CD4-positive, alpha-beta T cell treated with Interleukin-10 for 1 hour (primary cell): ENCODE measurements at places on chromosomes 5 and 9.
A peak's percentile ranks its signal among the peaks of the same experiment; 100 is the strongest.

GRCh38 chr5:74328221-74328630, 312.3 kb downstream of the ENC1 start:
- no peak for DNase-seq

DNA sequence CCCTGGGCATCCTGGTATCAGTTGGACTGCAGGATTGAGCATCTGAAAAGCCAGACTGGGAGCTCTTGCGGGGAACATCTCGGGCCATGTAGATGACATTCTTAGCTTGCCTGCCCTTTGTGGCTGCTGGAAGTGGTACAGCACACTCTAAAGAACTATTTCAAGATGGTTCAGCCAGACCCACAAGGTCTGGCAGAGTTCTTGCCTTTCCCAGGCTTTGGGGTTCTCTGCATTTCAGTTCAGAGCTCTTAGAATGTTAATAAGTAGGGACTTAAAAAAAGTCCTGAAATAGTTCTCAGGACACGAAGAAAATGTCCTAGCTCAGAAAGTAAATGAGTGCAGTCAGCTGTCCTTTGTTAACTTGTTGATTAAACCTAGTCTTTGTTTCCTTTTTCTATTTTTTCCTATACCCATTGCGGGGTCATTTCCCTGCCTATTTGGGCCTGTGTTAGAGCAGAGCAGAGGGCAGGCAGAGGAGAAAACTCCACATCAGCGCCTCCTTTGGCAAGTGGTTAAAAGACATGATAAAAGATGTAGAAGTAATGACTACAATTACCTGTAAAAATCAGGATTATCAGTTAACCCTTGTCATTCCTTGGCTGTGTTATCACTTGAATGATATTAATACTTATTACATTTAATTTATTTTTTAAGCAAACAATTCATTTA, 291.5 kb downstream of the ZSWIM6 start:
- no peak for DNase-seq

DNA sequence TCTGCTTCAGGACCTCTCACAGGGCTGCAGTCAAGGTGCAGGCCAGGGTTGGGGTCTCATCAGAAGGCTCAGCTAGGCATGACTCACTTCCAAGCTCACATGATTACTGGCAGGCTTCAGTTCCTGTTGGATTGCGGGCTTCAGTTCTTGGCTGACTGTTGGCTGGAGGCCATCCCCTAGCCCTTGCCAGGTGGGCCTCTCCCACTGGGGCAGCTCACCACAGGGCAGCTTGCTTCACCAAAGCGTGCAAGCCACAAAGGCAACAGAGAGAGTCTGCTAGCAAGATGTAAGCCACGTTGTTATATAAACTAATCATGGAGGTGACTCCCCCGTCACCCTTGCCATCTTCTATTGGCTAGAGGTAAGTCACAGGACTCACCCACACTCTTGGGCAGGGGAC, 14.4 kb downstream of the CPLX2 start:
- DNase-seq: no peak

DNA sequence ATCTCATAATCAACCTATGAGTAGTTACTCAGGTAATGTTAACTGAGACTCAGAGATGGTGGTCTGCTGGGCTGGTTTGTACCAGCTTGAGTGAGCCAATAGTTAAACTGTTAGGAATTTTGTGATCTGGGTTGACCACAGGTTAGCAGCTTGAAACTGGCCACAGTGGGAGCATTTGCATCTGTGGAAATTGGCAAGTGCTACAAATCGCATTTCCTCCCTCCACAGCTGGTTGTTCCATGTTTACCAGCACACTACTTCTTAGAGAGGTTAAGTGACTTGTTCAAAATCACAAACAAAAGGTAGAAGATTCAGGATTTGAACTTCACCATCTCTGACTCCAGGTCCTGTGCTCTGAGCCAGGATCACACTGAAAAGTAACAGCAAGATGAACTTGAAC, 446.9 kb upstream of the CLINT1 start:
- no peak for DNase-seq

GRCh38 chr5:138141734-138142133, 2.5 kb upstream of the NME5 start:
- no peak for DNase-seq

- DNase-seq: no peak
Measured at GRCh38 chr5:52560366-52560765, 227.3 kb upstream of the ITGA1 start.

GRCh38 chr9:92763721-92764380, 782 bp downstream of the BICD2 start:
- DNase-seq: peak; percentile 25

GRCh38 chr9:89747596-89747995, 142.8 kb downstream of the GADD45G start:
- no peak for DNase-seq

- no peak for DNase-seq
Measured at GRCh38 chr5:9653811-9654210, 23.7 kb upstream of the TAS2R1 start.

- no peak for DNase-seq
Measured at GRCh38 chr9:114259798-114260523, 62.9 kb upstream of the ORM1 start.

GRCh38 chr5:157984611-157985010, 125.7 kb upstream of the CLINT1 start:
- DNase-seq: no peak

DNA sequence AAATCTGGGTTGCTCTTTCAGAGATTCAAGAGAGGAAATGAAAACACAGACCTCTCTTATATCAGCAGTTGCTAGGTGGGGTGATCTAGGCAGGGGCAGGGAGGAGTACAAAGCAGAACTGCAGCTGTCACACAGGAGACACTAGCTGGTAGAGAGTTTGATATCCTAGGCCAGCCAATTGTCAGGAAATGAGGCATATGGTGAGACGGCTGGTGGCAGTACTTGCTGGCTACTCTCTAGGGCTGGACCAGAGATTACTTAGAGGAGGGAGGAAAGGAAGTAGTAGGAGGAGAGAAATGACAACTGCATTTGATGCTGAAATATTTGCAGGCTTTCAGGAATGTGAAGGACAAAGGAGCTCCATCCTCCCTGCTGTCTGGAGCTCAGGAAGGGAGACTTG, 113.8 kb downstream of the TRIM32 start:
- DNase-seq: no peak

- DNase-seq: peak; percentile 10
Measured at GRCh38 chr5:36689225-36689624, 82.8 kb downstream of the SLC1A3 start.

GRCh38 chr5:10856683-10857337, 95.8 kb upstream of the DAP start:
- DNase-seq: no peak

DNA sequence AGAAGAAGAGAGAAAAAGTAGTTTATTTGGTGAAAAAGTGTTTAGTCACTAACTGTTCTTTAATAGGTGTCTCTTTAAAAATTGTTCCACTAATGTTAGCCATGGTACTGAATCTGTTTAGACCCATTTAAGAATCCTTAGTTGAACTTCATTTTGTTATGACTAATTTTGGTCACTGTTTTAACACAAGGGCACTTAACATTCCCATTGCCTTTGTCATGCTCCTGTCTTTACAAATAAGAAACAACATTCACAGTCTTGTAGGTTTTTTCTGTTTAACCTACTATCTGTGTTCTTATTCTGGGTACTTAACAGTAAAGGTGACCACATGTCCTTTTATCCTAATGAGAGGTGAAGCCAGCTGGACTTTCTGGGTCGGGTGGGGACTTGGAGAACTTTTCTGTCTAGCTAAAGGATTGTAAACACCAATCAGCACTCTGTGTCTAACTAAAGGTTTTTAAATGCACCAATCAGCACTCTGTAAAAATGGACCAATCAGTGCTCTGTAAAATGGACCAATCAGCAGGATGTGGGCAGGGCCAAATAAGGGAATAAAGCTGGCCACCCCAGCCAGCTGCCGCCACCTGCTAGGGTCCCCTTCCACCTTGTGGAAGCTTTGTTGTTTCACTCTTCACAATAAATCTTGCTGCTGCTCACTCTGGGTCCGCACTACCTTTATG, 116.7 kb downstream of the WDR70 start:
- DNase-seq: no peak

DNA sequence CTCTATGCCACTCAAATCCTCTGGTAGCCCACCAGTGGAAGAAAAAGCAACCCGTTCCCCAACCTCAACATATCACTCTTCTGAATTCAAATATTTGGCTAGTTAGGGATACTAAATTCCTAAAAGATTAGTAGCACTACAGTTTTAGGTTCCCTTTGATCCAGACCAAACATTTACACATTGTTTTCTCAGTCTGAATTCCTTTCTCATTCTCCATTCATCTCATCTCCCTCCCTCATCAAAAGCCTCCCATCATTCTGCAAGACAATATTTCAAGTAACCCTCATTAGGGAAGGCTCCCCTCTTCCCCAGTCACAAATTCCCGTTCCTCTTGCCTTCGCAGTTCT, 26.3 kb downstream of the ADAM19 start:
- DNase-seq: no peak

- DNase-seq: no peak
Measured at GRCh38 chr5:72390836-72391235, 70.7 kb downstream of the PTCD2 start.

- no peak for DNase-seq
Measured at GRCh38 chr9:91659529-91660495, 236.2 kb upstream of the NFIL3 start.

DNA sequence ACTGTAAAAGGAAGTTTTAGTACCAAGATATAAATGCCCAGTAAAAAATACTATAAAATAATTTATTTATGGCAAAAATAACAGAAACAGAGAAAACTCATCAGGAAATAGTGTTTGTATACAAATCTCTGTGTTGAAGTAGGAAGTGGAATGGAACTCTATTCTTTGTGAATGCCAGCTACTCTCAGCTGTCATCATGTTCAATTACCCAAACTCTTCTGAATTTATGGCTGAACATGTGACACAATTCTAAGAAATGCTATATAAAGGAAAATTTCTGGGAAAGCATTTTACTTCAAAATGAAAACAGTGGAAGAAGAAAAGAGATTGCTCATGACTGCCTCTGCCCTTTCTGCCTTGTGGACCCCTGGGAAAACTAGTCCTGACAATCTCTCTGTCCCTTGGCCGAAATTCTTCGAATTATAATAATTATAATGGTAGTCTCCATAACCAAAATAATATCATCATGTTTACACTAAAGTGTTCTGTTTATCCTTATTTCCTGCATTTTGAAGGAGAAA, 522.3 kb upstream of the ST8SIA4 start:
- DNase-seq: no peak

DNA sequence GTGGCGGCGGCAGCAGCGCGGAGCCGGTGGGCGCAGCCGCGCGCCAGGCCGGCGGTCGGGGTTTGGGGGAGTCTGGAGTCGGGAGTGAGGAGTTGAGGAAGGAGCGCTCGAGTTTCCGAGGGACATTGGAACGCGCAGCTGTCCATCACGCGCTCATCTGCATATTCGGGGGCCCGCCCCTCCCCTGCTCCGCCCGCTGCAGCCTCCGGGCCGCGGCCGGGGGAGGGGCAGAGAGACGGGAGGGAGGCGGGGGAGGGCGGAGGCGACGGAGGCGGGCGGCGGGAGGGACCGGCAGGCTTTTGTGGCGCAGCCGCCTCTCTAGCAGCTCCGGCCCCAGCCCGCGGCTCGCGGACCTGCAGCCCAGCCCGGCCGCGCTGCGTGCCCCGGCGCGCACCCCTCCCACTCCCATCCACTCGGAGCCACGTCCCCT, at the start of gene IRX2:
TSS of gene IRX2 (minus strand) at position 86 of the 430 bp plus-strand sequence. CDS start 264 bp downstream, outside the sequence.
- no peak for DNase-seq

GRCh38 chr5:164053123-164053522, 547.7 kb downstream of the MAT2B start:
- DNase-seq: no peak

DNA sequence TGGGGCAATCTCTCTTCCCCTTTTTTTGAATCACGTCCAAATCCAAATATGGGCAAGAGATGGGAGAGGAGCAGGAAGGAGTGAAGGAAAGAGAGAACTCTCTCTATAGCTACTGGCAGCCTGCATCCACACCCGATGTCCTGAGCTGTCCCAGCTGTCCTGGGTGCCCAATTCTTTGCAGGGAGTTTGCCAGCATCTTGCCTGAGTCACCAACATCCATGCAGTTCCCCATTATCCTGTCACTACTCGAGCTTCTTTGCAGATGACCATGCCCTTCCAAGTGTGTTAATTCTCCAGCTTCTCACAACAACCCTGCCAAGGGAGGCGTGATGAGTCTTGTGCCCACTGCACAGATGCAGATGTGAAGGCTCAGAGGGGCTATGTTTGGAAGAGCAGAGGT, 127.1 kb downstream of the NSG2 start:
- no peak for DNase-seq

GRCh38 chr9:78909566-78909965, 612.6 kb downstream of the PSAT1 start:
- DNase-seq: no peak

- DNase-seq: no peak
Measured at GRCh38 chr9:14289916-14290315, 24.0 kb downstream of the NFIB start.

DNA sequence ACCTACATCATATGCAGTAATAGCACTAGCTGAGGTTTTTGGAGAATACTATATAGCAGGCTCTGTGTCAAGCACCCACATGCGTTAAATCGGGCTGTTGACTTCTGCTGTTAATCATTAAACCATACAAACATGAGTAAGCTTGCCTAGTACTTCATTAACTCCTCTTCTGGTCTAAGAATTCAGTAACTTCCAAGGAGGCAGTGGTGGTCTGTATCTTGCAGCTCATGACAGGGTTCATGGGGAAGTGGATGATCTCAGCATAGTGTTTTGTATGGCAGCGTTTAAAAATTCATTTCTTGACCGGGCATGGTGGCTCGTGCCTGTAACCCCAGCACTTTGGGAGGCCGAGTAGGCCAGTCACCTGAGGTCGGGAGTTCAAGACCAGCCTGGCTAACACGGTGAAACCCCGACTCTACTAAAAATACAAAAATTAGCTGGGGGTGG, at the start of gene HAVCR1:
TSS of gene HAVCR1 (minus strand) at position 24 of the 447 bp plus-strand sequence. CDS start 1,173 bp downstream, outside the sequence.
- DNase-seq: no peak

GRCh38 chr9:36093384-36093783, 43.1 kb upstream of the GLIPR2 start:
- DNase-seq: no peak

- DNase-seq: no peak
Measured at GRCh38 chr5:115194676-115195075, 25.0 kb upstream of the TRIM36 start.

DNA sequence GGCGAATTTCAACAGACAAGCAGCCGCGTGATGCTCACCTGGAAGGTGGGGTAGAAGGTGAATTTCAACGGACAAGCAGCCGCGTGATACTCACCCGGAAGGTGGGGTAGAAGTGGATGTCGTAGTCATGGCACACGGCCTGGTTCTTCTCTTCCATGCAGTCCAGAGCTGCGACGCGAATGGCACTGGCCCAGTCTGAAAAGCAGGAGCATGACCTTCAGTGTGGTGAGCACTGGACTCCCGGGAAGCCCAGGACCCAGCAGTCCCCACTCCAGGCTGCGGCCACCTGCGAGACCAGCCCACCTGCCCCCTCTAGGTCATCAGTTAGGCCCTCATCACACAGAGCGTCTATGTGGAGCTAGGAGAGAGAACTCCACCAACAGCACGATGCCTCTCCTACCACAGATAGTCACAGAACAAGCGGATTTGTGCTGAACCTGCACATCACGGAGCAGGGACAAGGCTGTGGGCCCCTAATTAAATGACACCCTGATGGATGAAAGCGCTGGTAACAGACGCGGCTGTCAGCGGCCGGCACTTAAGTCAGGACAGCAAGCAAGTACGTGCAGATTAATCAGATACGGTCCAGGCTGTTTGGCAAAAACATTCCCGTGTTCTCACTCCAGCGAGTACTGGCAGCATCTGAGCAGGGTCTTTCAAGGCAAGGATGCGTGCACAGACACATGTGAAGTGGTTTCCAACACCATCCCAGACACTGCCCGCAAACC, 18.8 kb downstream of the QSOX2 start:
- DNase-seq: no peak
